Bone marrow (tissue), 2 donors: ENCODE measurements at places on chromosomes 5 and 9.

DNA sequence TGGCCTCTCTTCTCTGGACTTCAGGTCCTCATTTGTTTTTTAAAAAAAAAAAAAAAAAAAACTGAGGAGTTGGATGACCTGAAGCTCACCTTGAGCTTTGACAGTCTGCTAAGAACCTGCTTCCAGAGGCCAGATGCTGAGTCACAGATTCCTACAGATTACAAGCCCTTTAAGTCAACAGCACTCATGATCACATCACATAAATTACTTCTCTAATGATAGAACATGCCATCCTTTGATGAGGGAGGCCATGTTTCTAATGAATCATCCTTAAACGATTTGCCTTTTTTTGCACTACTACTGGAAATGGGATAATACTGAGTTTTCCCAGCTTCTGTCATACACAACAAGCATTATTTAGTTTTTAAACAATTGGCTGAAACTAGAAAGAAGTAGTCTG is 34.2 kb upstream of the MYOT start:
- DNase-seq: no peak

DNA sequence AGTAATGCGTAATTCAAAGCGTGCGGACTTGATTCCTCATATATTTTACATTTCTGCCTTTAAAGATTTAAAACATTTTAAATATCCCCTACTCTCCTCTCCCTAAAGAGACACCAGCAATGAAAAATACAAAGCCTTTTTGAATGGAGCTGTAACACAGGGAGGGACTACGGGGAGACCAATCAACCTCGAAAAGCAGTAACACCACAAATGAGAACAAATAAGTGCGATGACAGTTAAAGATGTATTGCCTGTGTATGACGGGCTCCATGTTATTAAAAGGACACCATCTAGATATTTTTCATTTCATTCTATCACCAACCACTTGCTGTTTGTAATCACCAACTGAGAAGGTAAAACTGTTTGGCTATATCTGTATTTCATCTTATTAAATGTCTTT is 230.3 kb upstream of the TBCA start:
- DNase-seq: no peak

GRCh38 chr5:10456583-10457420 is 15.1 kb downstream of the ROPN1L start:
- DNase-seq: no peak

DNA sequence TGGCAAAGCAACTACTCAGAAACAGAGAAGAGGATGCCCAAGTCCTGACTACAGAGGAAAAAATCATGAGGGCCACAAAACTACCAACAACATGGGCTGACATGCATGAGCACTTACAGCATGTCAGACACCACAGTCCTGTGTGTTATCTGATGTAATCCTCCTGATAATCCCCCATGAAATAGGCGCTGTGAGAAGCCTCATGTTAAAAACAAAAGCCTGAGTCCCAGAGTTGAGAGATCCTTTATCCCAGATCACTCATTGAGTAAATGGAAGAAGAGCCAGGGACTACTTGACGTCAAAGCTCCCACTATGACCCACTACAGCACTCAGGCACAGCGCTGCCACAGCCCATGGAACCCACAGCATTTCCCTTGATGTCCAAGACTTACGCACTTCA is 7.2 kb upstream of the SPOCK1 start:
- no peak for DNase-seq

GRCh38 chr9:88732128-88732527 is 197.2 kb downstream of the NXNL2 start:
- no peak for DNase-seq
